ENCODE measurements at places on chromosomes 12 and 14. TPM values are rescaled to one million over a fixed set of nuclear protein-coding genes. Genes with fewer than 3 reads are reported as not detected.

Gene KRT7
- 21.2 TPM for total RNA-seq

Gene DEPDC4
- total RNA-seq = 1.1 TPM

Gene STYK1
- not detected for total RNA-seq

Gene OTOGL
- 0.21 TPM for total RNA-seq

Gene NGB
- not detected for total RNA-seq

Gene SERPINA1
- total RNA-seq = 0.12 TPM

Gene SERPINA12
- total RNA-seq = not detected

Gene JAG2
- 6.5 TPM for total RNA-seq

Gene SLC11A2
- total RNA-seq = 63.9 TPM

Gene PRH1
- total RNA-seq = 18.4 TPM

Gene GMPR2
- total RNA-seq = 41.4 TPM

Gene TSPAN9
- total RNA-seq = 0.44 TPM

Gene KRT74
- not detected for total RNA-seq

Gene FOS
- total RNA-seq = 41.9 TPM

Gene ADAM21
- not detected for total RNA-seq

Gene IL31
- total RNA-seq = 5.5 TPM

Gene NANOG
- total RNA-seq = not detected

Gene TSHR
- 0.47 TPM for total RNA-seq

Gene POMT2
- total RNA-seq = 20.5 TPM

Gene GLIPR1L1
- not detected for total RNA-seq

Measured in activated T-helper 1 cell treated with anti-CD3 and anti-CD28 coated beads, Interleukin-12 subunit alpha, Interleukin-12 subunit beta, Interleukin-2, Interleukin-4 antibody, amounts not matched to agents 30 ng/mL and 10 ng/mL and 1 ng/mL, durations not matched to agents 14 hours and 24 hours and 36 hours (primary cell).